Stimulated activated CD4-positive, alpha-beta T cell treated with anti-CD3 and anti-CD28 coated beads, Interleukin-15, amount 100 ng/mL, for 48 hours (primary cell): ENCODE measurements at places on chromosomes 6 and 20.

DNA sequence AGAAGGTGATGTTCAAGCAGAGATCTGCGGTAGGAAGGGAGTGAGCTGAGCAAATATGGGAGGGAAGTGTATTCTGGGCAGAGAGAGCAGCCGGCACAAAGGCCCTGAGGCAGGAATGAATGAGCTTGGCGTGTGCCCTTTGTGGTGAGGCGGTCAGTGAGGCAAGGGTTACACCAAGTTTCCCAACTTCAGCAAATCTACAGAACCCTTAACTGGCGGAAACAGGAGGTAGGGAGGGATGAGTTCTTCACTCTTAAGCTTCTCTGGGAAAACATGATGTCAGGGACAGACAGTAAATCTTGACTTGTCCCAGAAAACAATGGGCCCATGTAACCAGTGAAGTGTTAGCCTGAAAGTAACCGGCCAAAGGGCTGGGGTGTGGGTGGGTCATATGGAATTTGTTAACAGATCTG, 97.1 kb upstream of the PTPN1 start:
- DNase-seq = no peak

DNA sequence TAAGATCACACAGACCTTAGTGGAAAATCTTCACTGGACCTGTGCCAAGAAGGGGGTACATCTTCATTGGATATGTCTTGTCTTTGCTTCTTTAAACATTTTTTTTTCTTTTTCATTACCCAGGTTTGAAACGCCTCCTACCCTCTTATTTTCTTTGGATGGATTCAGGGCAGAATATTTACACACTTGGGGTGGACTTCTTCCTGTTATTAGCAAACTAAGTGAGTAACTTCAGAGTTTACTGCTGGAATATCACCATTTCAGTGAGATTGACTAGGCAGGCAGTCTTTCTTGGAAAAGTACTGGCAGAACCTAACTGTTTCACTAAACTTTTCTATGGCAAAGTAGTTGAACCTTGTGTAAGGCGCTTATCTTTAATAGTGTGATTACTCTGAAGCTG, 47.0 kb downstream of the ENPP1 start:
- no peak for DNase-seq

GRCh38 chr20:14838663-14839628, 501.5 kb upstream of the FLRT3 start:
- DNase-seq = no peak

GRCh38 chr6:24982231-24982630, 46.5 kb upstream of the RIPOR2 start:
- no peak for DNase-seq
